ENCODE measurements at places on chromosomes 11 and 22. TPM values are rescaled to one million over a fixed set of nuclear protein-coding genes. Genes with fewer than 3 reads are reported as not detected.
A peak's percentile ranks its signal among the peaks of the same experiment; 100 is the strongest.

DNA sequence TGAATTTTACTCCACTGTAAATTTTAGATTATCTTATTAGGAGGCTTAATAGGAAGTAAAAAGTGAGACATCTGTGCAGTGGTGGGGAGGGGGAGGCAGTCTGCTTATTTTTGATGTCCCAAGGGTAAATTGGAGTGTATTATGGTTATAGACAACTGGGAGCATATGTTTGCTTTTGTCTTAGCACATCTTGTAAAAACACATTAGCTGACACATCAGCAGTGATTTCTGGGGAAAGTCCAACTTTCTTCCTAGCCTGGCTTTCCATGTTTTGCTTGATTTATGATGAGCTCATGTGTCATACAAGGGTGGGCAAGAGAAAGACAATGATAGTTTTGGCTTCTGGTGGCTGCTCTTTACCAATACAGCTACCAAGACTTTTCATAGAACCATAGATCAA, 4.0 kb downstream of the ANO3 start:
- H3K4me3 ChIP-seq, result no peak overlapping the region
- DNase-seq, result no peak
- no peak overlapping the region for H3K27ac ChIP-seq
- peaks cover 9% of the 10 kb centered on the region for H3K27me3 ChIP-seq
- H3K36me3 ChIP-seq, result no peaks in the 10 kb centered on the region

Gene GLB1L2
- 5.1 TPM for polyA plus RNA-seq

Gene HSPB2
- 0.08 TPM for polyA plus RNA-seq

GRCh38 chr11:65918211-65919140, at the start of gene C11orf68:
C11orf68 (minus strand) TSS chr11:65919062; CDS start chr11:65919031, 31 bp downstream.
- peaks cover 65% of the 10 kb centered on the region for H3K4me1 ChIP-seq
- no peaks in the 10 kb centered on the region for H3K27me3 ChIP-seq
- DNase-seq, result no peak
- peak within 1 kb of the TSS; percentile 92 for H3K4me3 ChIP-seq
- H3K27ac ChIP-seq, result peak within 1 kb of the TSS; percentile 95
- H3K36me3 ChIP-seq, result peaks cover 16% of the 10 kb centered on the region

DNA sequence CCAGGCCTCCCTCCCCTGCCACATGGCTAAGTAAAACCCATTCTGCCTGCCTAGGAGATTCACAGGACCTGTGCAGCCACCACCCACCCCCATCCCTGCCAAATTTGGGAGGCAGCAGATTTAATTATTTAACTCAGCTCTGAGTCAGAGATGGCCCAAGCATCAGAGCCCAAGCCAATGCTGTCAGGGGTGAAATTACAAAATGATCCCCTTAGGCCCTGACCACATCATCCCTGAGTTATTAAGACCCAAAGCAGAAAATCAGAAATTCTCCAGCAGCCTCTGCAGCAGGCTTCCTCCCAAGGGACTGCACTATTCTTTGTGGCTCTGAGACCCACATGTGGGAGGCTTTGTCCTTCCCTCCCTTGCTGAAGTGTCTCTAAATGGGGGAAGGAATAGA, 52.8 kb upstream of the RRAS2 start:
- H3K4me1 ChIP-seq, result peaks cover 57% of the 10 kb centered on the region
- H3K36me3 ChIP-seq, result no peaks in the 10 kb centered on the region
- no peak overlapping the region for H3K4me3 ChIP-seq

Gene RPS3
- 4,283 TPM for polyA plus RNA-seq

Gene IGLL1
- not detected for polyA plus RNA-seq

DNA sequence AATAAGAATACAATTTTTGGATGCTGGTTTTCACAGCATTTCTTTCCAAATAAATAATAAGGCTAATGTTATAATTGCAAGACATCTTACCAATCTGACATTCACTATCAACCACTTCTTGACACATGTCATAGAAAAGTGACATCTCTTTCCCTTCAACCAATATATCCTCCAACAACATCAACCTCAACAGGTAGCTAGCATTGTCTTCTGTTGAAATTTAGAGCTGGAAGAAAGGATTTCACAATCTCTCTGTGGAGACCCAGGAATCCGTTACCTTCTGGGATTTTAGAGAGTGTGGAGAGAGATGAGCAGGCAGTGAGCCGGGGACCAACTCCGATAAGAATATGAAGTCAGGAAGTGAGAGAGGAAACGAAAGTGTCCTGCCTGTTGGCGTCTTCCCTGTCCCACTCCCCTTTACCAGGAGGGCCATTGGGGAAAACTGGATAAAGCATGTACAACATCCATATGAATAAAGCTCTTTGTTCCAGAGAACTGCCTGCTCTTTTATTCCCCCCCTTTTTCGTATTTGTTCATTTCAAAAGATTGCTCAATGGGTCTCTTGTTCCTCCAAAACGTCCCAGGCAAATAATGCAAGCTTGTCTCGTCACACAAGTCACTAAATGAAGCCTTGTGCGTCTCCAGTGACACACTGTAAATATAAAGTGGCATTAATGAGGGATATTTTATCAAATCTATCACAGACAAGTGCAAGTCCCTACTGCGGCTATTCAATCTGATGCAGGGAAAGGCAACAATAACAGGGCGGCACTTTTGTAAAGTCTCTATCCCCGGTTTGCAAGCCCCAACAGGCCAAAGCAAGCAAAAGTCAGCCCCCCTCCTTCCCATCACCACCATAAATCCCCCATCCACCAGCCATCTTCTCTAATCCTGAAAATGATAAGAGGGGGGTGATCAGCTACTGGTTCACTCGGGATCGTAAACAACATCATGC, 3.4 kb downstream of the CADM1 start:
- no peak for DNase-seq
- peak overlapping the region; percentile 53 for H3K4me3 ChIP-seq
- no peak overlapping the region for H3K27ac ChIP-seq
- no peaks in the 10 kb centered on the region for H3K36me3 ChIP-seq

DNA sequence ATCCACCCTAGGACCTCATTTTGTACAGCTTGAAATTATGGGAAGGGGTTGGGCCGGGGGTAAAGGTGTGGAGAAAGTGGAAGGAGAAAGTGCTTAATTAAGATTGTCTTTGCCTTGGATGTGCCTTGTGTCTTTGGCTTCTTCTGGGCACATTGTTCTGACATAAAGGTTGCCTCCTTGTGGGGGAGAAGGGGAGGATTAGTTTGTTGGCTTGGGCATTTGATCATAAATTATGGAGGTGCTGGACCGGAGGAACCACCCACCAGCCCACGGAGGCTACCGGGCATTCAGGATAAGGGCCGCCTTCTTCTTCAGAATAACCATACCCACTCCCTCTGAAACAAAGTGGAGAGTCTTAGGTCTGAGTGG, 1.3 kb downstream of the PAFAH1B2 start:
- peaks cover 22% of the 10 kb centered on the region for H3K4me1 ChIP-seq
- H3K36me3 ChIP-seq, result peaks cover 4% of the 10 kb centered on the region

GRCh38 chr11:132779497-132779896, 752.8 kb downstream of the OPCML start:
- no peaks in the 10 kb centered on the region for H3K4me1 ChIP-seq
- no peak overlapping the region for H3K27ac ChIP-seq
- DNase-seq, result no peak
- H3K27me3 ChIP-seq, result no peaks in the 10 kb centered on the region

Gene SAA1
- 27.5 TPM for polyA plus RNA-seq

DNA sequence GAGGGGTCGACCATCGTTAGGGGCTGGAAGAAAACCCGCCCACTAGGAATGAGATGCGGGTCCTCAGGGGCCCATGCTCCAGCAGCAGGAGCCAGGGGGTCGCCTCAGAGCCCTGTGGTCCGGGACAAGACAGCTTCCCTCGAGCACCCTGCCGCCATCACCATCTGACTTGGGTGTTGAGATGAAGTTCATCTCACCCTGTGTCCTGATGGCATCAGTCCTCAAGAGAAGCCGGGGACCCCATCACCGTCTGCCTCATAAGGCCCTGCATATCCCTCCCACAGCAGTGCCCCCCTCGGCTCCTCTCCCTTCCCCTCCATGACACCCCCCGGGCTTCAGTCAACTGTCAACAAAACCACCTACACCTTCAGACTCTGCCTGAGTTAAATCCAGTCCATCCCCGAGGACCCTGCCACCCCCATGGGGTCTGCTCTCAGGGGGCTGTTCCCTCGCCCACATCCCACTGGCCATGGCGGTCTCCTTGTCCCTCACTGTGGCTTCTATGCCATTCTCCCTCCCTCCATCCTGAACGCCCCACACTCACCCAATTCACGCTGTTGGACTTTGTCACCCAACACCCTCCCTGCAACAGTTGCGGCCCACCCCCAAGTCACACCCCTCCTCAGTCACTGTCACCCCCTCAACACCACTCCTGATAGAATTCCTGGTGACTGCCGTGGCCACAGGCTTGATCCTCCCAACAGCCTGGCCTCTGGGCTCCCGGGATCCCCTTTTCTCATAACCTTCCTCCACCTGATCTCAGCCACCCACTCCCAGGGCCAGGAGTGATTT, 87.7 kb upstream of the RTL6 start:
- DNase-seq, result no peak
- H3K27ac ChIP-seq, result no peak overlapping the region
- H3K4me3 ChIP-seq, result no peak overlapping the region
- peaks cover 20% of the 10 kb centered on the region for H3K27me3 ChIP-seq
- no peaks in the 10 kb centered on the region for H3K4me1 ChIP-seq

DNA sequence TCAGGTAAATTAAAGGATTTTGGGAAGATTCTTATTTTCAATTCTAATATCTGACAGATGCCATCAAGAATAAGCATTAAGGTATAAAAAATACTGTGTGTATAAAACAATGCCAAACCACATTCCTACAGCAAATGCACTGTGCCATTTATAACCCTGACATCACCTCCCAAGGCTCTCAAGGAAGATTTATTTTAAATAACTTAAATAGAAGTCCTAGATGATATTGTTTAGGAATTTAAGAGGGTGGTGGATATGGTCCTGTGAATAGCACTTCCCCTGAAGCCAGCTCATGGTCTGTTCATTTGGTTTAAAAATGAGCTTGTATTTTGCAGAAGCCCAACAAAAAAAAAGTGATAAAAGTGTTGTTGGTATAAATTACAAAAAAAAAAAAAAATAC, 32.1 kb downstream of the PPIL2 start:
- no peaks in the 10 kb centered on the region for H3K4me1 ChIP-seq
- no peak for DNase-seq
- no peaks in the 10 kb centered on the region for H3K27me3 ChIP-seq

Gene ZNF280A
- not detected for polyA plus RNA-seq

Gene BSX
- polyA plus RNA-seq, result not detected
